ENCODE measurements at places on chromosomes 7 and 10. TPM values are rescaled to one million over a fixed set of nuclear protein-coding genes. Genes with fewer than 3 reads are reported as not detected.

The STAG3 gene
- polyA plus RNA-seq = 8.9 TPM

The INPP5F gene
- polyA plus RNA-seq = 14.4 TPM

The C7orf33 gene
- not detected for polyA plus RNA-seq

The CYP26C1 gene
- not detected for polyA plus RNA-seq

The IL6 gene
- polyA plus RNA-seq = 1.6 TPM
